ENCODE measurements at places on chromosomes 11 and 22.
A peak's percentile ranks its signal among the peaks of the same experiment; 100 is the strongest.

DNA sequence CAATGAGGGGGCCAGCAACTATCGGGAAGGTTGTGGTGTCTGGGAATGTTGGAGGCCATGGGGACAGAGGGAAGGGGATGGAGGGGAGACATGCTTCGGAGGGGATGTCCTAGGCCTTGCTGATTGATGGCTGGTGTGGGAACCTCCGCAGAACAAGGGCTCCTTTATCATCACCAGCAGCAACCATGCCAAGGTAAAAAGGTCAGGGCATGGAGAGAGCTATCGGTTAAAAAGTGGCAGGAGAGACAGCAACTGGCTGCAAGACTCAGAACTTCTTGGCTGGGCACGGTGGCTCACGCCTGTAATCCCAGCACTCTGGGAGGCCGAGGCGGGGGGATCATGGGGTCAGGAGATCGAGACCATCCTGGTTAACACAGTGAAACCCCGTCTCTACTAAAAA lies 3.0 kb downstream of the GSTT4 start:
- no peaks in the 10 kb centered on the region for H3K4me1 ChIP-seq

- H3K27me3 ChIP-seq: no peaks in the 10 kb centered on the region
- no peak overlapping the region for H3K4me3 ChIP-seq
- no peaks in the 10 kb centered on the region for H3K36me3 ChIP-seq
- no peak for DNase-seq
- no peak overlapping the region for H3K27ac ChIP-seq
Measured at GRCh38 chr11:44614281-44614775, 48.9 kb downstream of the CD82 start.

- H3K36me3 ChIP-seq: no peaks in the 10 kb centered on the region
- DNase-seq: no peak
- no peak overlapping the region for H3K27ac ChIP-seq
- no peak overlapping the region for H3K4me3 ChIP-seq
Measured at GRCh38 chr11:116582571-116582970, 190.2 kb downstream of the BUD13 start.

GRCh38 chr11:69640260-69640994 lies 529 bp upstream of the CCND1 start:
- H3K27me3 ChIP-seq: peaks cover 43% of the 10 kb centered on the region
- H3K4me3 ChIP-seq: peak overlapping the region; percentile 79
- peak; percentile 70 for DNase-seq
- no peaks in the 10 kb centered on the region for H3K36me3 ChIP-seq

DNA sequence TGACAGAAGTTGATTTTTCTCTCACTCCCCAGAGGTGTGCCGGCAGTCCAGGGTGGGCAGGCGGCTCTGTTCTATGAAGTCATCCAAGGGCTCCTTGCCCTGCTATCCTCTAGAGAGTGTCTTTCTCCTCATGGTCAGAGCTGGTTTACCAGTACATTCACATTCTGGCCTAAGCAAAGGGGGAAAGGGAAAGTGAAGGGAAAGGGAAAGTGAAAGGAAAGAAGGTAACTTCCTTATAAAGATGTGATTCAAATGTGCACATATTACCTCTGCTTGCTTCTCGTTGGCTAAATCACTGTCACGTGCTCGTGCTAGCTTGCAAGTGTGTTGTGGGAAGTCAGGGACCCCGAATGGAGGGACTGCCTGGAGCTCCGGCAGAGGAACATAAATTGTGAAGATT lies 2.9 kb upstream of the HTATIP2 start:
- H3K27me3 ChIP-seq: peaks cover 27% of the 10 kb centered on the region
- H3K36me3 ChIP-seq: no peaks in the 10 kb centered on the region
- H3K4me3 ChIP-seq: no peak overlapping the region
- no peaks in the 10 kb centered on the region for H3K4me1 ChIP-seq
- H3K27ac ChIP-seq: no peak overlapping the region

DNA sequence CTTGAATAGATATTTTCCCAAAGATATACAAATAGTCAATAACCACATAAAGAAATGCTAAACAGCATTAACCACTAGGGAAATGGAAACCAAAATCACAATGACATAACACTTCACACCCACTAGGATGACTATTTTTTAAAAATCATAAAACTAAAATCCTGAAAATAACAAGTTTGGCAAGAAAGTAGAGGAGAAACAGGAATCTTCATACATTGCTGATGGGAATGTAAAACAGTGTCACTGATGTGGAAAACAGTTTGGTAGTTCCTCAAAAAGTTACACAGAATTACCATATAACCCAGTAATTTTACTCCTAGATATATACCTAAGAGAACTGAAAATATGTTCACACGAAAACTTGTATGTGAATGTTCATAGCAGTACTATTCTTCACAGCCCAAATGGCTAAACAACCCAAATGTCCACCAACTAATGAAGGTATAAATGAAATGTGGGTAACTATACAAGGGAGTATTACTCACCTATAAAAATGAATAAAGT lies 12.5 kb downstream of the PICALM start:
- no peak overlapping the region for H3K27ac ChIP-seq
- no peak overlapping the region for H3K4me3 ChIP-seq
- peaks cover 3% of the 10 kb centered on the region for H3K36me3 ChIP-seq
- no peak for DNase-seq
- H3K4me1 ChIP-seq: peaks cover 19% of the 10 kb centered on the region

DNA sequence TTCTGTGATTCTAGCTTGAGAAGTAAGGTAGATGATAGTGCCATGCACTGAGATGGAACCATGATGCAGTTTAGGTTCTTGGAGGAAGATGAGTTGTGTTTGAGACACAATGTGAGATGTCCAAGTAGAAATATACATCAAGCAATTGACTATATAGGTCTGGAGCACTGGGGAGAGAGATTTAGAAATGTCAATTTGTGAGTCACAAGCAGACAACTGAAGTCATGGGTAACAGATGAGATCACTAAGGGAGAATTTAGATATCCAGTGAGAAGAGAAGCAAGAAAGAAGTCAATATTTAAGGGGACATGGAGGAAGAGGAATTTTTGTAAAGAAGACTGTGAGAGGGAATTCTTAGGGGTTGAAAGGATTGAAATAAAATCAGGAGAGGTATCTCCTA lies 65.1 kb upstream of the RRAS2 start:
- no peaks in the 10 kb centered on the region for H3K27me3 ChIP-seq
- H3K27ac ChIP-seq: no peak overlapping the region
- DNase-seq: no peak
- peaks cover 5% of the 10 kb centered on the region for H3K4me1 ChIP-seq
- no peaks in the 10 kb centered on the region for H3K36me3 ChIP-seq

DNA sequence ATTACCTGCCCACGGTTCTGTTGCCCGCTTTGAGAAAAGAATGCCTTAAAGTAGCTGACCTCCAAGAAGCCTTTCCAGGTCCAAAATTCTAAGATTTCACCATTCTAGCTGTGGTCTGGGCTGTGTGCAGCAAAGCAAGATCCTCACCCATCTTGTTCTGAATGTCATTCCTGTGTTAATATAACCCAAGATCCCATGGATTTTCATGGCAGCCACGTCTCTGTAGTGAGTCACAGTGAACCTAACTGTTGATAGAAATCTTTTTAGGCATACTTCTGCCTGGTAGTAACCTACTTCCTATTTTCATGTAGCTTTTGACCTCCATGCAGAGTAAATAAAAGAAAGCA lies 210.0 kb downstream of the NAV2 start:
- no peak for DNase-seq
- H3K27ac ChIP-seq: no peak overlapping the region
- H3K4me3 ChIP-seq: no peak overlapping the region
- no peaks in the 10 kb centered on the region for H3K4me1 ChIP-seq

- no peak overlapping the region for H3K27ac ChIP-seq
- H3K4me3 ChIP-seq: no peak overlapping the region
- no peaks in the 10 kb centered on the region for H3K27me3 ChIP-seq
- H3K4me1 ChIP-seq: no peaks in the 10 kb centered on the region
- no peak for DNase-seq
- no peaks in the 10 kb centered on the region for H3K36me3 ChIP-seq
Measured at GRCh38 chr22:47600791-47601625, 838.6 kb downstream of the TBC1D22A start.

GRCh38 chr11:128251140-128251539 lies 336.2 kb downstream of the ETS1 start:
- no peak for DNase-seq
- H3K27me3 ChIP-seq: no peaks in the 10 kb centered on the region
- no peaks in the 10 kb centered on the region for H3K36me3 ChIP-seq
- H3K27ac ChIP-seq: no peak overlapping the region
- H3K4me3 ChIP-seq: no peak overlapping the region
- H3K4me1 ChIP-seq: no peaks in the 10 kb centered on the region

- H3K4me1 ChIP-seq: no peaks in the 10 kb centered on the region
- no peak overlapping the region for H3K27ac ChIP-seq
- no peak for DNase-seq
- H3K27me3 ChIP-seq: peaks cover 4% of the 10 kb centered on the region
- no peaks in the 10 kb centered on the region for H3K36me3 ChIP-seq
- no peak overlapping the region for H3K4me3 ChIP-seq
Measured at GRCh38 chr11:11218629-11218986, 134.4 kb downstream of the CSNK2A3 start.

GRCh38 chr22:24510637-24511625 lies 15.8 kb downstream of the UPB1 start:
- peaks cover 4% of the 10 kb centered on the region for H3K27me3 ChIP-seq
- H3K4me3 ChIP-seq: no peak overlapping the region
- H3K36me3 ChIP-seq: no peaks in the 10 kb centered on the region
- no peak for DNase-seq

- no peak for DNase-seq
- H3K4me1 ChIP-seq: peaks cover 4% of the 10 kb centered on the region
- no peak overlapping the region for H3K27ac ChIP-seq
- H3K27me3 ChIP-seq: no peaks in the 10 kb centered on the region
- no peak overlapping the region for H3K4me3 ChIP-seq
Measured at GRCh38 chr11:68532727-68533369, 72.3 kb downstream of the PPP6R3 start.

DNA sequence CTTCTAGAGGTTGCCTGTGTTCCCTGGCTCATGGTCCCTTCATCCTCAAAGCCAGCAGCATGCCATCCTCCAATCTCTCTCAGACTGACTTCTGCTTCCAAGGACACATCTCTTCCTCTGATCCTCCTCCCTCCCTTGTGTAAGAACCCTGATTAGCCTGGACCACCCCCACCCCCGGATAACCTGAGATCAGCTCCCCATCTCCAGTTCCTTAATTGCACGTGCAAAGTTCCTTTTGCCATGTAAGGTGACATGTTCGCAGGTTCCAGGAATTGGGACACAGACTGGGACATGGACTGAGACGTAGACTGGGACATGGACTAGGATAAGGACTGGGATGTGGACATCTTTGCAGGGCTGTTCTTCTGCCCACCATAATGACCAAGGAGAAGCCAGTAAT lies 925.3 kb downstream of the TBC1D22A start:
- no peaks in the 10 kb centered on the region for H3K36me3 ChIP-seq
- peak overlapping the region; percentile 53 for H3K4me3 ChIP-seq
- DNase-seq: no peak
- no peak overlapping the region for H3K27ac ChIP-seq
- H3K4me1 ChIP-seq: no peaks in the 10 kb centered on the region
- no peaks in the 10 kb centered on the region for H3K27me3 ChIP-seq

- no peak for DNase-seq
- H3K4me1 ChIP-seq: peaks cover 8% of the 10 kb centered on the region
- no peaks in the 10 kb centered on the region for H3K27me3 ChIP-seq
Measured at GRCh38 chr11:28763151-28763550, 655.0 kb downstream of the METTL15 start.

- H3K4me1 ChIP-seq: no peaks in the 10 kb centered on the region
- H3K27me3 ChIP-seq: no peaks in the 10 kb centered on the region
- H3K27ac ChIP-seq: no peak overlapping the region
Measured at GRCh38 chr11:375065-376025, 6.0 kb downstream of the B4GALNT4 start.

GRCh38 chr11:79367844-79368243 lies 73.0 kb downstream of the TENM4 start:
- no peak overlapping the region for H3K4me3 ChIP-seq
- H3K27ac ChIP-seq: no peak overlapping the region
- peak; percentile 59 for DNase-seq

GRCh38 chr11:40027720-40028119 lies 1431.7 kb downstream of the LRRC4C start:
- H3K4me1 ChIP-seq: no peaks in the 10 kb centered on the region
- no peak overlapping the region for H3K4me3 ChIP-seq
- no peak for DNase-seq
- H3K36me3 ChIP-seq: no peaks in the 10 kb centered on the region

- DNase-seq: no peak
- H3K27ac ChIP-seq: no peak overlapping the region
- H3K4me1 ChIP-seq: no peaks in the 10 kb centered on the region
- H3K4me3 ChIP-seq: no peak overlapping the region
Measured at GRCh38 chr11:61805146-61805545, 11.7 kb downstream of the FADS1 start.

GRCh38 chr11:106077609-106078455 lies at the start of gene AASDHPPT:
Gene AASDHPPT (plus strand): TSS chr11:106077662. CDS start chr11:106077711, 49 bp downstream.
- H3K36me3 ChIP-seq: peaks cover 32% of the 10 kb centered on the region
- no peak for DNase-seq
- H3K27ac ChIP-seq: peak within 1 kb of the TSS; percentile 96
- peak within 1 kb of the TSS; percentile 96 for H3K4me3 ChIP-seq
- H3K4me1 ChIP-seq: peaks cover 5% of the 10 kb centered on the region

DNA sequence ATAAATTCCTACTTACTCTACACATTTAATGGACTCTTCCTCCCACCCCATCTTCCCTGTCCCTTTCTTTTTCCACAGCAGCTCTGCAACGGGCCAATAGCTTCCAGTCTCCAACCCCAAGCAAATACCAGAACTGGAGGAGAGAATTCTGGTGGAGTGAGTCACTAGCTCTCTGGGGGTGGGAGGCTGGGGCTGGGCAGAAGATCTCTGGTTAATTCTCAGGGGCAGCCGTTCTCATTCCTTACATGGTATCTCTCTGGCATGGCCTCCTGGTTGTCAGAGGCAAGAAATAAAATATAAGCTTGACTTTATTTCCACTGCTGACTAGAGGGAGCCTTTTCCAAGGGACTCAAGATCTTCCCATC lies 90.4 kb upstream of the PARVA start:
- H3K36me3 ChIP-seq: no peaks in the 10 kb centered on the region
- H3K27me3 ChIP-seq: peaks cover 4% of the 10 kb centered on the region
- peaks cover 3% of the 10 kb centered on the region for H3K4me1 ChIP-seq
- DNase-seq: peak; percentile 80

GRCh38 chr11:74269161-74269811 lies 42.2 kb downstream of the P4HA3 start:
- no peaks in the 10 kb centered on the region for H3K27me3 ChIP-seq
- no peaks in the 10 kb centered on the region for H3K36me3 ChIP-seq
- peak; percentile 20 for DNase-seq
- H3K27ac ChIP-seq: no peak overlapping the region

GRCh38 chr11:57812634-57813033 lies 51.0 kb downstream of the CTNND1 start:
- H3K4me3 ChIP-seq: no peak overlapping the region
- no peaks in the 10 kb centered on the region for H3K4me1 ChIP-seq
- H3K27ac ChIP-seq: no peak overlapping the region
- DNase-seq: no peak

GRCh38 chr11:46026606-46027293 lies 94.5 kb downstream of the PHF21A start:
- no peaks in the 10 kb centered on the region for H3K27me3 ChIP-seq
- DNase-seq: no peak
- H3K4me3 ChIP-seq: no peak overlapping the region
- H3K27ac ChIP-seq: no peak overlapping the region

Data from endodermal cell (in vitro differentiated cells).